ENCODE measurements at places on chromosomes 4 and X.

- no peak for DNase-seq
Measured at GRCh38 chr4:15451866-15452765, 17.6 kb upstream of the CC2D2A start.

- no peak for DNase-seq
Measured at GRCh38 chr4:24598025-24598424, 13.7 kb upstream of the DHX15 start.

GRCh38 chrX:22445880-22446279 lies 173.2 kb downstream of the CBLL2 start:
- no peak for DNase-seq

DNA sequence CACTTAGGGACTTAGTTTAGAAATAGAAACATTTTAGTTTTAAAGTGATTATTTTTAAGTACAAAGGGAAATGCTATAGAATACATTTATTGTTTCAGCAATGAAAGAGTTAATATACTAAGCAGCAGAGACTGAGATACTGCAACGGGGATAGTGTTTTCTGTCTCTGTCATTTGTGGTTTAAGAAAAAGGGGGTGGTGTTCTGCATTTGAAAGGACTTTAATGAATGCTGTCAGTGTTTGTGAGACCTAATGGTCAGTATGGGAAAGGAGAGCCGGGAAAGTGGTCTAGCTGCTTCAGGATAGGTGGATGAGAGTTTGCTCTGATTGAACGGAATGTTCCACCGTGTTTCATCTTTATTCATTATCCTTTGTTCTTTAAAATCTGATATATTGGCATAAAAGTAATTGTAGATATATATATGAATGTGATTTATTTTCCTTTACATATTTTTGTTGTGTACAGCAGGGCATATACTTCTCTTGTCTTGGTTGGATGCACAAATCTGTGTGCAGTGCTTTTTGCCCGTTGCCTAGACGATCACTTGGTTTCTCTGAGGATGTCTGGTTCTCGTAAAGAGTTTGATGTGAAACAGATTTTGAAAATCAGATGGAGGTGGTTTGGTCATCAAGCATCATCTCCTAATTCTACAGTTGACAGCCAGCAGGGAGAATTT lies at the start of gene KLHL5:
KLHL5 (plus strand) TSS at position 139 of the 676 bp plus-strand sequence; CDS start at position 560, 421 bp downstream.
- no peak for DNase-seq

GRCh38 chrX:45900766-45901615 lies 644.2 kb downstream of the ZNF674 start:
- DNase-seq = no peak

- DNase-seq = no peak
Measured at GRCh38 chr4:185104733-185105132, 38.3 kb upstream of the SLC25A4 start.

DNA sequence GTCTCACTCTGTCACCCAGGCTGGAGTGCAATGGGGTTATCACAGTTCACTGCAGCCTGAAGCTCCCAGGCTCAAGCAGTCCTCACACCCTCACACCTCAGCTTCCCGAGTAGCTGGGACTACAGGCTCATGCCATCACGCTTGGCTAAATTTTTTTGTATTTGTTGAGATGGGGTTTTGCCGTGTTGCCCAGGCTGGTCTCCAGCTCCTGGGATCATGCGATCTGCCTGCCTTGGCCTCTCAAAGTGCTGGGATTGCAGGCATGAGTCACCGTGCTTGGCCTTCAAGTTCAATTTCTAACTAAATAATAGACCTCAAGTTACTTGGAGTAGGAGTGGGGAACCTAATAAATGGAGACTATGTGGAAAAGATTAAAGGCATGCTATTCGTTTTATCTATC lies 48.9 kb downstream of the MND1 start:
- DNase-seq = no peak

Data from NCI-H1694 (cell line).